NCI-H2081 treated with DMSO at 0.1 percent for 48 hours (cell line): ENCODE measurements at places on chromosomes 1 and 21.

DNA sequence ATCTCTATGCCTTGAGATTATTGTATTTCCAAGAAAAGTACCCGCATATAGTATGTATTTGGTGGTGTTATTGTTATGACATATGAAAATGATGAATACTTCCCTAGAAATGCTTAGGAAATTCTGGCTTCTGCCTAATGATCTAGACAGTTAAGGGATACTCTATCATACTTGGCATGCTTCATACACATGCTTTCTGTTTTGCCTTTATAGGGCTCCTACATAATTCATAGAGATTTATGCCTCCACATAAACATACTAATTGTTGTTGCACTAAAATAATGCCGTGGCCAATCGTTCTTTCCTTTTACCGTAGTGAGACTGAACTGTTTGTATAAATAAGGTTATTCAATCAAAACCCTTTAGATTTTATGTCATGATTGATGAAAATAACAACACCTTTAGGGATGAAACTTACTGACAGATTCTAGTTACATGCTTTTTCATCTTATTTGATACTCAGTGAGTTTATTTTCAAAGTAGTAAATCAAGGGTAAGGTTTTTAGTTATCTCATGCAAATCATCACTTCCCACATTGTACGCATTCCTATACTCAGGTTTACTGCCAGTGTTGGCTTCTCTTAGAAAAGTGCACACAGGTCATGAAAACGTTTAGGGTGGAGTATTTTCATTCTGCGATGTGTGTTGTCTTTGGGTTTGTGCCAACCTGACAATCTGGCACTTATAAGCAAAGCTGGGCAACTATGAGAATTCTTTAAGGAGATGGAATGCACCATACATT, 40.5 kb upstream of the SCYL3 start:
- no peak for DNase-seq

GRCh38 chr21:25296252-25296651, 311.0 kb downstream of the MRPL39 start:
- no peak for DNase-seq

- DNase-seq, result no peak
These were observed 10.0 kb downstream of the NBPF3 start for GRCh38 chr1:21449906-21450305.

GRCh38 chr1:162951553-162952315, 90.8 kb upstream of the CCDC190 start:
- DNase-seq, result no peak

- DNase-seq, result no peak
These were observed 559.0 kb upstream of the PLXNA2 start for GRCh38 chr1:208803011-208803811.

DNA sequence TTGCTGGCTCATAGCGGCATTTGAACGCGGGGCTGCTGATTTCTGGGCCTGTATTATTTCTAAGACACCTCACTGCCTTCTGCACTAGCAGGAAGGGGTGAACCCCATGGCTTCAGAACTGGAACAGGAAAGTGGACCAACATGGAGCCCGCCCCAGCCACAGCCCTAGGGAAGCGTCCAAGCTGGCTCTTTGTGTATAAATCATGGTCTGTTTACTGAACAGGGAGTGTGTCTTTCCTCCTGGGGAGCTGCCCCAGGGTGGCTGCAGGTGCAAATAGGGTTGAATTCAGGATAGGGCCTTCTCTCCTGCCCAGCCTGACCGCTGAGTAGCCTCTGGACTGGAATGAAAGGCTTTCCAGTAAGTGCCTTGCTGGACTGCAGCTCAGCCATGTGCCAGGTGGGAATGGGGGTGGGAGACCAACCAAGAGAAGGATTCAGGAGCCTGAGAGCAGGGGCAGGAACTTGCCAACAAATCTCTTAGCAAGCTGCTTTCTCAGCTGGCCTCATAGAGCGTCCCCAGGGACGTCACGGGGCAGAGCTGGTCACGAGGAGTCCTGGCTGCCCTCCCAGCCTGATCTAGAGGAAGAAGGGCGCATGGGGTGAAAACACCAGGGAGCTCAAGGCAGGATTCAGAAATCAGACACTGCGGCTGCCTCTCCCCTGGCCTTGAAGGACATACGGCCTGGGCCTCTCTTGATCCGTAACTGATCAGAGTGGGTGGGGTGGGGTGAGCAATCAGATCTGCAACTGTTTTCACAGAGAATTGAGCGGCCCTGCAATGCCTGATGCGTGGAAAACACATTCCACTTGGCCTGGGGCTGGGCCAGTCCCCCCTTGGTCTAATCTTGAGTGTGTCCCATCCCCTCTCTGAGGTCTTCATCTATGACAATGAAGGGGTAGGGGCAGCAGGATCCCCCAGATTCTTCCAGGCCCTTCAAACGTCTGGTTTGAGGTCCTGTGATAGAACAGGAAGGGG, 56.5 kb upstream of the SELENON start:
- DNase-seq, result peak; percentile 88

DNA sequence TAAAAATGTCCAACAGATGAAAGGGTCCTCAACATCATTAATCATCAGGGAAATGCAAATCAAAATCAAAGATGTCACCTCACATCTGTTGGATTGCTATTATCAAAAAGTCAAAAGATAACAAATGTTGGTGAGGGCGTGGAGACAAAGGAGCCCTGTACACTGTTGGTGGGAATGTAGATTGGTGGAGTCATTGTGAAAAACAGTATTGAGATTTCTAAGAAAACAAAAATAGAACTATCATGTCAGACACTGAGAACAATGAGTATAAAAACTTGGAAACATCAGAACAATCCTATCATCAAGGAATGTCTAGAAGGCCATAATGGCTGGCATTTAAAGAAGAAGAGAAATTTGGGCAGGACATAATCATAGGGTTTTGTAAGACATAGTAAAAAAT, 209.2 kb upstream of the PTGFR start:
- no peak for DNase-seq

- no peak for DNase-seq
These were observed 9.4 kb upstream of the LMNA start for GRCh38 chr1:156104861-156105832.

DNA sequence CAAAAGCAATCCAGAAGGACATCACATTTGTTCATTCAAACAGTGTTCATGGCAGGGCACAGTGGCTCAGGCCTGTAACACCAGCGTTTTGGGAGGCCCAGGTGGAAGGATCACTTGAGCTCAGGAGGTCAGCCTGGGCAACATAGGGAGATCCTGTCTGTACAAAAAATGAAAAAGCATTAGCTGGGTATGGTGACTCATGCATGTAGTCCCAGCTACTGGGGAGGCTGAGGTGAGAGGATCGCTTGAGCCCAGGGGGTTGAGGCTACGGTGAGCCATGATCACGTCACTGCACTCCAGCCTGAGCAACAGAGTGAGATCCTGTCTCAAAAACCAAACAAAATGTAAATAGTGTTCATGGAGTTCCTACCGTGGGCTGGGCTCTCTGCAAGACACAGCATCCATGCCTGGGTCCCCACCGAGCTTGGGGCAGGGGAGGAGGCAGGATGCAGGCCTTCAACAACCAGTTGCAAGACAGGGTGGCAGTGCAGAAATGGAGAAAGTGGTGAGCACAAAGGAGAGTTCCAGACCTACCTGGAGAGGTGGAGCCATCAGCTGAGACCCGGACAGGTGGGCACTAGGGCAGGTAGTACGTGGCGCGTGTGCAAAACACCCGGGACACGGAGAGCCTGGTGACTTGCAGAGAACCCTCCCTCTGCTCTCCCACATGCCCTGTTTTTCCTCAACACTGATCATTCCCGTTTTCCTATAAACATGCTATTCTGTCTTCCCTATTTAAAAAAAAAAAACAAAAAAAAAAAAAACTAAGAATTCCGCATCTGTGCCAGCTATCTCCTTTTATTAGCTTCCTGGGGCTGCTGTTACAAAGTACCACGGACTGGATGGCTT, 138.9 kb downstream of the TOMM20 start:
- no peak for DNase-seq

- DNase-seq, result no peak
These were observed 218.9 kb upstream of the NCAM2 start for GRCh38 chr21:20779321-20779720.

DNA sequence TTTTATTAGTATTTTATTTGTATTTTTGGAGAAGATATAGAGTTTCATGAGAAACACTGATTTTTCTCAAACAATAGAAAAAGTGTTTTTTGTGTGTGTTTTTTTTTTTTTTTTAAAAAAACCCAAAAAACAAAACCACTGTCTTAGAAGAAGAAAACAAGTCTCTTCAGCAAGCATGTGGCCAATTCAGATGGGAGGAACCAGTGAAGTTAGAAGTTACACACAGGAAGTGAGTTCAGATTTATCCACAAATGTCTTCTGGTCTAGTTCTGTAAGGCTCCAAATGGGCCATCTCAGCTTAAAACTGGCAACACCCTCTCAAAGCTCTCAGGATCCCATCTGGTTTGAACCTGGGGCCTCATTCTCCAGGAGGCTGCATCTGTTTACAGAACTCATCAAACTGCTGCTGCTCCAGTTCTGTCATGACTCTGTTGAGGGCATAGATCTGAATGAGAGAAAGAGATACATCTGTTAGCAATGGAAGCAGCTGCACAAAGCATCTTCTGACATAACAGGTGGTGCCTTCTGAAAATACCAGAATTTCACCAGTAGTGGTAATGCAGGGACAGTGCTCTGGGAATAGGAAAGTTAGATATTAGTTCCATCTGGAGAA, 9.8 kb upstream of the ERMAP start:
- DNase-seq, result no peak

DNA sequence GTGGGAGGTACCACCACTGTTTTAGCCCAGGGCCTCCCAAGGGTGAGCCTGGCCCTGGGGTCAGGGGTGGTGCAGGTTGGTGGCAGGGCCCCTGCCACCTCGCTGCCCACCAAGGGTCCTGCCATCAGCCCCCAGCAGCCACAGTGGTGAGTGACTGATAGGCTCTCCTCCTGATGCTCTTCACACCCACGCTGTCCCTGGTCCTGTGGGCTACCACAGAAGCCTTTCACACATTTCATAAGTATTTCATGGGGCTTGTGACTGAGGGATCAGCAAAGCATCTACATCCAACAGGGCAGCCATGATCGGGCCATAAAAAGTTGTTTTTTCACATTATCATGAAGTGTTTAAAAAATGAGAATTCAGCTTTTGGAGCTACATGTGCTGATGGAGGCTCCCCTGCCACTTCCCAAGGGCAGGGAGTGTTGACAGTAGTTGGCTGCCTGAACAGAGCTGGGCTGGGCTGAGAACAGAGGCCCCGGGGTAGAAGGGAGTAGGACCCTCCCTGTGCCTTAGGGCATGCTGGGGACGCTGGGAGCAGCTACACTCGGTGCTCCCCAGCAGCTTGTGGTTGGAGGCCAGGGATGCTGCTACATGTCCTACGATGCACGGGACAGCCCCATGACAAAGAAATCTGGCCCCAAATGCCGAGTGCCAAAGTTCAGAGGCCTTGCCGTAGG, 73.1 kb upstream of the TMEM51 start:
- no peak for DNase-seq

- no peak for DNase-seq
These were observed 1.0 kb downstream of the MARCKSL1 start for GRCh38 chr1:32334864-32335534.

DNA sequence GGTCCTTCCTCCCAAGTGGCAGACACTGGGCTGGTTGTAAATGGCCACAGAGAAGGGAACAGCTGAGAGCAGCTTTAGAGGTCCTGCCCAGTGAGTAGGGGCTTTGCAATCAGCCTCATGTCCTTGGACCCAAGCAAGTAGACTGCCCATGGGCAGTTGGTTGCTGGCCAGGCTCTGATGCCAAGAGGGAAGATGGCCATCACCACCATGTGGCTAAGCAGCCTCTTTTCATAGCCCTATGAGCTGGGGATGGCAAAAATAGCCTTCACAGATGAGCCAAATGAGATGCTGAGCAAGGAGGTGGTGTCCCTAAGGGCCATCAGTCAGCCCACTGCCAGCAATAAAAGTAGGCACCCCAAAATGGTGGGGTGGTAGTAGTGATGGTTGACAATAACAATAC, 3.2 kb downstream of the DISP3 start:
- no peak for DNase-seq

- no peak for DNase-seq
These were observed 16.9 kb downstream of the MACO1 start for GRCh38 chr1:25447547-25447946.

DNA sequence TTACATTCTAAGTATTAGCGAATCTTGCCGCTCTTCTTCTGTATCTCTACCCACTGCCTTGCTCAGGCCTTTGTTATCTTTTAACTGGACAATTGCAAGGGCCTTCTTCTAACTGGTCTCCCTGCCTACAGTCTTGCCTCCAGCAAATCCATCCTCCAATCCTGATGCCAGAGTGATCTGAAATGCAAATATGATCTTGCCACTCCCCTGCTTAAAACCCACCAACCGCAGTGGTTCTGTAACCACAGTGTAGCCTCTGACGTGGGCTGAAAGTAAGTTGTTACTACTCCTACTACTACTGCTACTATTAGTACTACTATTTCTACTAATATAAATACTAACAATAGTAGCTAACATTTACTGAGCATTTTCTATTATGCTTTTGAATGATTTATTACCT, 12.4 kb downstream of the MOV10 start:
- no peak for DNase-seq

DNA sequence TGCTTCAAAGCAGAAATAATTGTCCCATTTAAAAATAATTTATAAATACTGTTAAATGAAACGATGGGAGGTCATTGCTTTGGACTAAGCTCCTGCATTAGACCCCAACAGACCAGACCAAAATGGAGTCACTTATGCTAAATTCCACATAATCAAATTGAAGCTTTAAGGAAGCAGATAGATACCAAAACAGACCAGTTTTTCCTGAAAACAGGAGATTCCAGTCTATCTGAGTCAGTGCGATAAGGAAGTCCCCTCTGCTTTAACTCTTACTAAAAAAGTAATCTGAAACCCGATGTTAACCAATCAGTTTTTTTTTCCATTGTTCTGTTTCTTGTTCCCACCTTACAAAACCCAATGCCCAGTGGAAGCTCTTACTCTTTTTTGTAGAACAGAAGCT, 16.2 kb upstream of the DNASE2B start:
- DNase-seq, result no peak

- DNase-seq, result no peak
These were observed 22.9 kb downstream of the OVAAL start for GRCh38 chr1:180581635-180582039.

DNA sequence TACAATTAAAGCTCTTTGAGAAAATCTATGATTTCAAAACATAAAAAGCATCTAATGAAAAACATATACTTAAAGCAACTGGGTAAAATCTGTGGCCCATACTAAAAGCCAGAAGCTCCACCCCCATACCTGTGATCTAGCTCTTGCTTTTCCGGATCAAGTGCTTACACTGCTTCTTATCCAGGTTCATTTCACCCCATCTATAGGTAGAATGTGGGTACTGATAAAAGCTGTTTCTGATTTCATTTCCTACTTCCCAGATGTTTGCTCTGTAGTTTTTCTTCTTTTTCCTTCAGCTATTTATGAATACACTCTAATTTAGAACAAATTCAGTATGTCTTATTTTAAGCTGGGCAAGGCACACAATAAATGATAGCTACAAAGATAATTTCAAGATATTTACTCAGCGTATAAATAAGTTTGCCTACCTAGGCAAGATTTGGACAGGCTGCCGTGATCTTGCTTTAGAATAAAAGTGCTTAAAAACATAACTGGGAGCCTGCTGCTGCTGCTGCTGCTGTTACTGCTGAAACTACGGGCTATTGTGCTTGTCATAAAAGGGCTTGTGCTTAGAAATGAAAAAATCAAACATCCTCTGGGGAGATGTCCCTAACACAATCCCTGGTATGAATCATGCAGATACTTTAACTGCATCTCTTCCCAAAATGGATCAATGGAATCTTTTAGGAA, 2.1 kb downstream of the SIPA1L2 start:
- DNase-seq, result peak; percentile 61

- DNase-seq, result no peak
These were observed 18.2 kb downstream of the LDLRAP1 start for GRCh38 chr1:25561421-25562100.
